ENCODE measurements at places on chromosomes 3 and 15. TPM values are rescaled to one million over a fixed set of nuclear protein-coding genes. Genes with fewer than 3 reads are reported as not detected.

KIF9 gene
- total RNA-seq: 11.5 TPM

DNA sequence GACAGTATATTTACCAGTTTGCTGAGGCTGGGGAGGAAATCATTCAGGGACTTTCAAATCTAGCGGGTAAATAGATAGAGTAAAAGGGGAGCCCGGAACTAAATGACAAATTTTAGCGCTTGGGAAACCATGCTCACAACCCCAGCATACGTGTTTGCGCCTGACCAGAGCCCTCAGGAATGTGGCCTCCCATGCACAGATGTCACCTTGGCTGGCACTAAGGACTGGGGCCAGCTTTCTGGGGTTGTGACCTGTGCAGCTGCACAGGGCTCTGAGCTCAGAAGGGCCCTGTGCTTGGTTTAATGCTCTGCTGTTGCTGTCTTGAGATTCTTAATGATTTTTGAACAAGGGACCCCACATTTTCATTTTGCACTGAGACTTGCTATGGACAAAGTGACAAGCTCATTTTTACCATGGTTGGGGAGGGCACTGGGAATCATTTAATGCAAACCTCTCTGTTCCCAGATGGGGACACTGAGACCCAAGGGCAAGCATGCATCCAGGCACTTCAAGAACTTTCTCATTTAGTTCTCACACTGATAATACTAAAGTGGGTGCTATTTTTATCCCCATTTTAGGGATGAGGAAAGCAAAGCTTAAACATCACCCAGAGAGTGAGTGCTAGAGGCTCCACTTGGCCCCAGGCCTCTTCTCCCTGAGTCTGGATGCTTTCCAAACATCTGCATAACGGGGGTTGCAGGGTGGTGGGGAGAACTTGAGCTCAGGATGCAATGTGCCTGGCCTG lies 44.1 kb upstream of the FAM107A start:
- DNase-seq: no peak

- no peak for DNase-seq
These were observed 128.9 kb upstream of the BHLHE40 start for GRCh38 chr3:4850211-4850927.

CTXND1 gene
- total RNA-seq: 6.3 TPM

- no peak for DNase-seq
These were observed 85.3 kb upstream of the MYZAP start for GRCh38 chr15:57506422-57506821.

TF gene
- 333 TPM for total RNA-seq

- DNase-seq: no peak
These were observed 480.3 kb downstream of the FGF12 start for GRCh38 chr3:192246847-192247559.

SNUPN gene
- 24.7 TPM for total RNA-seq

WDR93 gene
- 0.69 TPM for total RNA-seq
